ENCODE measurements at places on chromosomes 13 and 19.

DNA sequence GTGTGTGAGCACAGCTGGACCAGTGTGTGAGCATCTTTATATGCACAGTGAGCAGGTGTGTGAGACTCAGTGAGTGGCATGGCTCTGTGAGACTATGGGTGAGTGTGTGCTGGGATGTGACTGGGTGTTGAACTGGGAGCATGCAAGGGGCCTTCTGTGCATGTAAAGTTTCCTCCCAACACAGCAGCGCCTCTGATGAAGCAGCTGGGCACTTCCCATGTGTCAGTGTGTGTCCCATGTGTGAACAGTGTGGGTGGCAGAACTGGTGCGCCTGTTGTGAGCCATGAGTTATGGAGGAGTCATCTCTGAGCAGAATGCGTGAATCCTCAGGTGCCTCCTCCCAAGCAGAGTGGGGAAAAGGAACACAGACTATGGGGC, 24.1 kb downstream of the LGALS16 start:
- peak; percentile 7 for DNase-seq

DNA sequence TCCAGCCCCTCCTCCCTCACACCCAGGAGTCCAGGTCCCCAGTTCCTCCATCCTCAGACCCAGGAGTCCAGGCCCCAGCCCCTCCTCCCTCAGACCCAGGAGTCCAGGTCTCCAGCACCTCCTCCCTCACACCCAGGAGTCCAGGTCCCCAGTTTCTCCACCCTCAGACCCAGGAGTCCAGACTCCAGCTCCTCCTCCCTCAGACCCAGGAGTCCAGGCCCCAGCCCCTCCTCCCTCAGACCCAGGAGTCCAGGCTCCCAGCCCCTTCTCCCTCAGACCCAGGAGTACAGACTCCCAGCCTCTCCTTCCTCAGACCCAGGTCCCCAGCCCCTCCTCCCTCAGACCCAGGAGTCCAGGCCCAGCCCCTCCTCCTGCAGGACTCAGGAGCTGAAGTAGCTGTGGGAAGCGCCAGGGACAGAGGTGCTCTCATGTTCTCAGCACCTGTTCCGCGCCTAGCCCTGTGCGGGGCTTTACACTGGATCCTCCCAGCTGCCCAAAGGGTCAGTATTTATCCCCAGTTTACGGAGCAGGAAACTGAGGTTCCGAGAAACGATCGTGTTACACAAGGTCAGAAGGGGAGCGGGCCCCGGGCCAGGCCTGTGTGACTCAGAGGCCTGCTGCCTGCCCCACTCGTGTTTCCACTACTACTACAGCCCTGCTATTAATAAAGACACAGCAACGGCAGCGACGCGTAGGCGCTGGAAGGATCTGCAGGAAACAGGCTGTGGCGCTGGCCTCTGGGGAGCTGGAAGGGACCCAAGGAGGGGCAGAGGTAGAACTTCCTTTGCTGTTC, 1.7 kb upstream of the SBK3 start:
- DNase-seq: no peak

DNA sequence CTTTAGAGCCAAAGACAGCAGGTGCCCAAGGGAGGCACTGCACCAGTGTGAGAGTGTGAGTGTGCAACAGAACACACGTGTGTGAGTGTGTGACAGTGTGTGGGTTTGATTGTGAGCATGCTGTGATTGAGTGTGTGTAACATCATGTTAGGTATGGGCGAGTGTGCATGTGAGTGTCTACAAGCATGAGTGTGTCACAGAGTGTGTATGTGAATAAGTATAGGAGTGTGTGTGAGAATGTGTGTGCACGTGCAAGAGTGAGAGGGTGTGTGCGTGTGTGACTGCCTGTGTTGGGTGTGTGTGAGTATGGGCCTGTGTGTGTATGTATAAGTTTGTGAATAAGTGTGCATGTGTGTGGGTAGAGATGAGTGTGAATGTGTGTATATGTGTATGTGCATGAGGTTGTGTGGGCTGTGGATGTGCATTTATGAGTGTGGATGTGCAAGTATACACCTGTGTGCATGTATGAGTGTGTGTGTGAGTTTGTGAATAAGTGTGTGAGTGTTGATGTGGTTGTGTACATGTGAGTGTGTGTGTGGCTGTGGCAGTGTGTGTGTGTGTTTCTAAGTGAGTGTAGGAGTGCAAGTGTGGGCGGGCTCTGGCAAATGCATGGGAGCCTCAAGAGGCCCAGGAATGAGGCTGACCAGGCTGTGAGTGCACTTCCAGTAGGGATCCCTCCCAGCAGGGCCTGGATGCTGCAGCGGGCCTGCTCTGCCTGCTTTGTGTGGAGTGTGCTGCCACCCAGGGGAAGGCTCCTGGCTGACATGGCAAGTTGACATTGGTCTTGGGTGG, 198.4 kb downstream of the COL4A1 start:
- DNase-seq: no peak

- no peak for DNase-seq
Measured at GRCh38 chr19:48182434-48182833, 12.0 kb downstream of the ZSWIM9 start.

DNA sequence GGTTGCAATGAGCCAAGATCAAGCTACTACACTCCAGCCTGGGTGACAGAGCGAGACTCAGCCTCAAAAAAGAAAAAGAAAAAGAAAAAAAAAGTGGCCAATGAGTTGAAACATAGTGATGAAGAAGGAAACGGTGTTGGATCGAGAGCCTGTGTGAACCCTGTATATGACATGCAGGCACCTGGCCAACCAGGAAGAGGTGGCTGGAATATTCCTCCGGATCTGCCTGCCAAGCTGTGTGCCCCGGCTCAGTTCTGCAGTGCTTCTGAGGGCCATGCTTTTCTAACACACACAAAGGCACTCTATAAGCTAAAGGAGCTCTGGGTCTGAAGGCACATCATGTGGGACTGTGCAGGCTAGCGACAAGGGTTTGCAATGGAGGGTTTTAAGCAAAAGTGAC, 3.7 kb upstream of the ZNF444 start:
- no peak for DNase-seq

DNA sequence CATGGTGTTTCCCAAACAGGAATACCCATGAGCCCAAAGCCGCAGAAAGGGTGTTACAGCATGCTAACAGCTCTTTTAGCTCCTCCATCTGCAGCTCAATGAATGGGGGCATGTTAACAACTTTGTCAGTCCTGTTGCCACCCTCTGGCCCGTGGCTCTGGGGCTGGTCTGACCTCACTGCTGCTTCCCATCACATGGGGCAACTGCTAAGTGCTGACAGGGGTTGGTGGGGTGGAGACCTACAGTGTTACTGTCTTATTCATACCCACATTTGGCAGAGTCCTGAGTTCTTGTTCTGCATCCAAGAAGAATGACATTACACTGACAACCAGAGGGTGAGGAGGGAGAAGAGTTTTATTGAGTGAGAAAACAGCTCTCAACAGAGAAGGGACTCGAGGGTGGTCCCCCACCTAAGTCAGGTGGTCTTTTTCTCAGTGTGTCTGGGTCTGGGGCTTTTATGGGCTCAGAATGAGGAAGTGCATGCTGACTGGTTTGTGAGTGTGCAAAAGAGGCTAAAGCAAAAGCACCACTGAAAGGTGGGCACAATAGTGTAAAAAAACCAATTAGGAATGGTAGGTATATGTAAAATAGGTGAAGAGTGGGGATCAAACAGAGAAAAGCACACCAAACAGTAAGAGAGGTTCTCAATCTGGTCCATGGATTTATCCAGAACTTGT, 1952.0 kb upstream of the PCDH20 start:
- DNase-seq: no peak
